ENCODE measurements at places on chromosomes 12 and 14.
A peak's percentile ranks its signal among the peaks of the same experiment; 100 is the strongest.

DNA sequence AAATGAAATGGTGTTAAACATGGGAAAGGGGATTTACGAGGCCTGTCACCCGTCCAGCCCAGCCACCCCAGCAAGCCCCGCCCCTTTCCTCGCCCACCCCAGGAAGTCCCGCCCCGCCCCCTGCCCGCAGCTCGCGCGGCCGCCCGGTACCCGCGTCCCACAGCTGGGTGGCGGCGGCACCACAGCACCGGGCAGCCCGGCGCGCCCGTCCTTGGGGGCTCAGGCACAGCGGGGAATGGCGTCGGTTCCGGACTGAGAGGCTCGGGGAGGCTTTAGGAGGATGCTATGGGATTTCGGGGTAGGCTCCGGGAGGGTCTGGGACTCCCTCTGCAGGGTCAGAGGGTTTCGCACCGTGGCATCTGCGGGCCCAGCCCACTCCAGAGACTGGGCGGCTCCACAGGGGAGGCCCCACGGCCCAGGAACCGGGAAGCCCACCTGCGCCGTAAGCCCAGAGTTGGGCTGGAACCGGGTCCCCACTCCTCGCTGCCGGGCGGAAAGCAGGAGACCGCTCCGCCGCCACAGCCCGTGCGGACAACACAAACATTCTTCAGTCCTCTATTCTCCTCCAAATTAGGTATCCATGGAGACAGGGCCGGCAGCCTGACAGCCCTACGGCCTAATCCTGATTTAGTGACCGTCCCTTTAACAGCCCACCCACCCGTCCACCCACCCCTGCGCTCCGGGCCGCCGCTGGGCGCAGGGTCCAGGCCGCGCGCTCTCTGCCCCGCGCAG is 1.4 kb downstream of the FIGNL2 start:
- no peak for DNase-seq

- no peak for DNase-seq
Observed at GRCh38 chr12:3117144-3117581, 40.0 kb downstream of the TSPAN9 start.

DNA sequence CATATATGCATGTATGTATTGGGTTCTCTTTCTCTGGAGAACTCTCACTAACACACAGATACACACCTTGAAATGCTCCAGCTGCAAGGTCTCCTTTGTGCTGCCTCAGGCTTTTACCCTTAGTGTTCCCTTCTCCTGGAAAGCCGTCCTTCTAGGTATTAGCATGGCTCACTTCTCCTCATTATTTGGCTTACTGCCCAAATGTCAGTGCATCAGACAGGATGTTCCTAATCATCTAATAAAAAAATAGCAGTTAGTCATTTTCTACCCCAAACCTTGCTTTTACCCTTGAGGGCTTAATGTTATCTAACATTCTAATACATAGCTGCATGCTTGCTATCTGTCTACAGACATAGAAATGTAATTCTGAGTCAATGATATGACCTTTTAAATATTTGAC is 109.0 kb upstream of the SLC16A7 start:
- no peak for DNase-seq

DNA sequence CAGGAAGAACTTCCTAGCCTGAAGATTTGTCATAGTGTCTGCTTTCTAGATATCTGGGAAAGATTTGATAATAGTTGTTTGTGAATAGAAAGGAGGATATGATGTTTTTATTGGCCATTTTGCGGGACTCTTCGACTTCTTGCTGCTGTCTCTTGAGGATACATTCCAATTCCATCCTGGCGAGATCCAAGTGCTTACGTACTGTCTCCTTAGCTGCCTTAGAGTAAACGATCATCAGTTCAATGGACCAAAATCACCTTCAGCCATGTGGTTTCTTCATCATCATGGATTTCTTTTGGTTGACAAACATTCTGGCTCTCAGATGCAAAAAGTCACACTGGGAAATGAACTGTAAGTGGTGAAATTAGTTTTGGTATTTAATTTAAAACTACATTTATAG is 82.7 kb upstream of the SCN8A start:
- DNase-seq, result no peak

DNA sequence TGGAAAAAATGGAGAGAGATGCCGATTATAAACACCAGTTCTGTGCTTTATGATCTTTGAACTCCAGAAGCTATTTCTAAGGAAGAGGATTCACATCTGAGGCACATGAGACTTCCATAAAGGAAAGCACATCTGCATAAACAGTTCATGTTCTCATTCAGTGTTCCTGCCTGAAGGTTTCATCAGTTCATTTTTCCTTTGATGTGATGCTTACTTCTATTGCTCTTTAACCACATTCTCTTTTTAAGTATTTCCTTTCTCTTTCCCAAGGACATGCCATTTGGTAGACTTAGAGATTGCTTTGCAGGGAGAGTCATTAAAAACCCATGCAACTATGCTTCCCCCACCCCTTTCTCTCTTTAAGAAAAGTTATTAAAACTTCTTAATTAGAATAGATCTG is 387.0 kb upstream of the FLRT2 start:
- DNase-seq, result no peak

- DNase-seq, result no peak
Observed at GRCh38 chr12:27618836-27619235, 77.4 kb upstream of the REP15 start.

- DNase-seq, result no peak
Observed at GRCh38 chr12:50514526-50515276, 9.9 kb downstream of the DIP2B start.

DNA sequence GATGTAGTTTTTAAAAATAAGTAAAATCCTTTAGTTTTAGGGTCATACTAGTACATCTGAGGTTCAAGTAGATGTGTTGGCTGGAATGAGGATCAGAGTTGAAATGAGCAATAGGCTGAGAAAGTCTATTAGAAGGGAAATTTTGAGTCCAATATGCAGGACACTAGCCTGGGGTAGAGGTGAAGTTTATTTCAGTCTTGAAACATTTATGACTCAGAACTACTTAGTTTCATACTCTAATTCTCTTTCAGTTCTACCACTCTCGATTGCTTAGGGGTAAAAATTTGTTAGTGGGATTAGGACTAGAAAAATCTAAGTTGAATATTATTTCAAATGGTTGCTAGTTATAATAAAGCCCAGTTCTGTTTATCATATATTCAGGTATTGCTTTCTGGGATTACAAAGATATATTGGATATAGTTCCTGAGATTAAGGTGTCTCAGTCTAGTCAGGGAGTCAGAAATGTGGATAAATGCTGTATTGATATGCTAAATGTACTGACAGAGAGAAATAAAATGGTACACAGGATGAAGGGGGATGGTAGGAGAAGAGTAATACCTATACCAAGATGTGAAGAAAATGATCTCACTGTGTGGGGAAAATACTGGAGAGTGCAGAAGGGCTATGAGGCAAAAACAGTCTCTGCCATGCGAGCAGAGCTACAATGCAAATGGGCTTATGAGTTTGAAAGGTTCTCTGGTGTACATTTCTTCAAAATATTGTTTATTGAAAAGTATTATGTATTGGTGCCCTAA is 395.8 kb upstream of the FBXO33 start:
- DNase-seq, result no peak

GRCh38 chr12:50979369-50980052 is 27.2 kb downstream of the HIGD1C start:
- DNase-seq, result no peak

GRCh38 chr14:29637411-29637810 is 290.2 kb downstream of the PRKD1 start:
- DNase-seq, result peak; percentile 64

- no peak for DNase-seq
Observed at GRCh38 chr14:37443461-37443860, 151.6 kb downstream of the FOXA1 start.

DNA sequence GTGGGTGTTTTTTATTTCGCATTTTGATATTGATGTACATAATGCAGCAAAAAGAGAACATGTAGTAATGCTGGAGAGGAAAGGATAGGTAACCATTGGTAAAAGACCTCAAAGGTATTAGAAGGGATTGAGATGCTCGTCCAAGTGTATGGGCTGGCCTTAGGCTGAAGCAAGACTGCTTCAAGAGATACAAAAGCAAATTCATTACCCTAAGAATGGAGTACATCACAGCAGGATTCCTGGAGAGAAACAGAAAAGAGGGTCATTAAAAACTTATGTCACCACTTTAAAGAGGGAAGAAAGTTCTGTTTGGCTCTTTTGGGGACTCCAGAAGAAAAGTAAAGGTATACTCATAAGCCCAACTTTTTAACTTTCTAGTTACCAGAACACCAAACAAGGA is 420.5 kb downstream of the ZFP36L1 start:
- DNase-seq, result no peak

GRCh38 chr12:69613351-69613750 is 2.6 kb upstream of the LRRC10 start:
- DNase-seq, result no peak

GRCh38 chr12:69272511-69272910 is 33.1 kb downstream of the CPSF6 start:
- no peak for DNase-seq

- DNase-seq, result no peak
Observed at GRCh38 chr12:108308395-108309085, 30.6 kb downstream of the CMKLR1 start.

DNA sequence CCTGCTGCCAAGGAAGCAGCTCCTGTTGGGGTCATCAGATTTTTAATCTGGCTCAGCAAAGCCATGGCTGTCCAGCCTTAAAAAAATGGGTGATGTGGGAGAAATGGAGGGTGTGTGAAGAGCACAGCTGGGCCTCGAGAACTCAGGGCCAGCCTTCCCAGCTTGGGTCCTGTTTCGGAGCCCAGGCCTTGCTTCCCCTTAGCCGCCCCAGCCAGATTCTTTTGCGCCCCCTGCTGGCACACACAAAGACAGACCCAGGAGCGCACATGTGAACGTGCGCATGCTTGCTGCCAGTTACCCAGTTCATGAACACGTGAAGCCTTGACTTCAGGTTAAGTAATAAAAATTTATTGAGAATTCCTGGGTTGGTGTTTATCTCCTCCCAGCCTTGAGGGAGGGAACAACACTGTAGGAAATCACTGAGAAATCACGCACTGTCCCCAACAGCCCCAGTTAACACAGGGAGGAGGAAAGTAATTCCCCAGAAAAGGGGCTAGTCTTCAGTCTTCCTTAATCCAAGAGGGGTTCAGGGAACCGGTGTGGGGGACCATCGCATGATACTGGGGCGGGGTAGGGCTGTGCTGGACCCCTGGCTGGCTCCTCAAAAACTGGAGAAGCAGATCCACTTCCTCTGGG is 5.3 kb downstream of the PHB2 start:
- DNase-seq, result peak; percentile 92

GRCh38 chr14:63542231-63542999 is 762 bp downstream of the PPP2R5E start:
- DNase-seq, result peak; percentile 40

DNA sequence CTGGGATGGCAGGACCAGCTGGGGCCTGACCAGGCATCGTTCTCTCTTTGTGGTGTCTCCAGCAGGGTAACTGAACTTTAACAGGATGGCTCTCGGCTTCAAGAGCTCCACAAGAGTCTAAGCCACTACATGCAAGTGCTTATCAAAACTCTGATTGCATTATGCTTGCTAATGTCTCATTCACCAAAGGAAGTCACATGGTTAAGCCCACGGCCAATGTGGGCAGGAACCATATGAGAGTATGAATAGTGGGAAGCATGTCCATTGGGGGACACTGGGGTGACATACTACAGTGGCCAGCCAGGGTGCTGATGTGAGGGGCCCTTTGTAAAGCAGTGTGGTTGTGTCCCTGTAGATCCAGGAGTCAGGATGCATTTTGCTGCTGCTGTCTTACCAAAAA is 35.0 kb upstream of the KCNA5 start:
- no peak for DNase-seq

- DNase-seq, result peak; percentile 73
Observed at GRCh38 chr12:6532927-6533652, 1.2 kb upstream of the GAPDH start.

DNA sequence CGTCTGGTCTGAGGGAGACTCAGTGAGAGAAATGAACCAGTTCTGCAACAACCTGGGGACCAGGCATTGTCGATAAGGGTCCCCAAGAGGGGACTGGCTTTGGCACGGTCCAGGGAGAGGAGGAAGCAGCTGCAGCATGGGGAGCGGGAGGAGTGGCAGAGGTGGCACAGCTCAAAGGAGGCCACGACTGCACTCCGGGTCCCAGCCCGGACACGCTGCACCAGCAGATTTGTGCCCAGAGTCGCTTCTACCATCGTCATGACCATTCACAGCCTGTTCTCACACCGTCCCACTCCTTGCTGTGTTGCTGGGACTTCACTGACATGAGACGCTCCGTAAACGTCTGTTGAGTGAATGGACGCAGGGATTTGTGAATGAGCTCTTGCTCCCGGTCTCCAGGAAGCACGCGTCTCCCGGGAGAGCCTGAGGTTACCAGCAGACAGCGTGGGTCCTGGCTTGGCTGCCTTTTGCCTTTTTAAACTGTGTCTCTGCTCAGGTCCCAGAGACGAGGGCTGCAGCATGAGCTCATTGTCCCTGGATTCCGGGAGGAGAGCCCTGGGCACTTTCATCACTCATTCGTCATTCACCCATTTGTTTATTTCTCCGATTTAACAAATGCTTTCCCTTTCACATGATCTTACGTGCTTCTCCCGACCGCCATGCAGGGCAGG is 137.0 kb downstream of the PIWIL1 start:
- no peak for DNase-seq

- no peak for DNase-seq
Observed at GRCh38 chr14:101593411-101594238, 32.3 kb downstream of the DIO3 start.

GRCh38 chr14:30921305-30921704 is 46.9 kb downstream of the COCH start:
- no peak for DNase-seq

DNA sequence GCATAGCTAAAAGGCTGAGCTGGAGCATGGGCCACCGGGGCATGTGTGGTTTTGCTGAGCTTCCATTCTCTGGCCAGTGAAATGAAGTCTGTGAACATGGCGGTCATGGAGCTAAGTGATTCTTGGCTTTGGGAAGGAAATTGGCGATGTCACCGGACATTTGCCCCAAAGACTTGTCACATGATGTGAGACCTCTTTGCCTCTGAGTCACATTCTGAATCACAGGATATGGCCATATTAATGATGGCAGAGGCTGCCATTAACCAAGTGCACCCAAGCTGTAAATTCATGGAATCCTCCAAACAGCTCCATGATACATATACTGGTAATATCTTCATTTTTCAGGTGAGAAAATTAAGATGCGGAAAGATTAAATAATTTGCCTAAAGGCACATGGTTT is 27.4 kb upstream of the BATF start:
- no peak for DNase-seq

DNA sequence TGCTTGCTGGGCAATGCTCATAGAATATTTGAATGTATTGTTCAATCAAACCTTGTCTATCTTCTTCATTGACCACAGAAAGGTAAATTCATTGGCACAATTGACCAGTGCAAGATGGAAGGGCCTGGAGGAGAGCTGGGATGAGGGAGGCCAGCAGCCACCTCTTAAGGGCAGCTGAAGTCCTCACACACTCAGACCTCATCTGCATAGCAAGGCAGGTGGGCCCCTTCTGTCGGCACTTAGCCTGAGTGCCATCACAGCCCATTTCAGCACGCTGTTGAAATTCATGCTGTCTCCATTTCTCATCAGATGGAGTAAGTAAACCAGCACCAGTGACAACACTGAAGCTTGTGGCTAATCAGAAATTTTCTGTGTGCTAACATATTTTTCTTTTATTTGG is 25.4 kb upstream of the HMGA2 start:
- DNase-seq, result no peak

GRCh38 chr12:116431677-116432300 is 127.4 kb upstream of the MAP1LC3B2 start:
- DNase-seq, result no peak

All from NCI-H1105 (cell line).